ENCODE measurements at places on chromosomes 11 and 22. TPM values are rescaled to one million over a fixed set of nuclear protein-coding genes. Genes with fewer than 3 reads are reported as not detected.

ACRV1 gene
- not detected for total RNA-seq

TXNRD2 gene
- total RNA-seq, result 23.7 TPM

RNF169 gene
- total RNA-seq, result 16.2 TPM

SCN3B gene
- total RNA-seq, result 2.0 TPM

Measured in esophagus muscularis mucosa (tissue), 4 donors.